ENCODE measurements at places on chromosomes 13 and 19. TPM values are rescaled to one million over a fixed set of nuclear protein-coding genes. Genes with fewer than 3 reads are reported as not detected.
A peak's percentile ranks its signal among the peaks of the same experiment; 100 is the strongest.

DNA sequence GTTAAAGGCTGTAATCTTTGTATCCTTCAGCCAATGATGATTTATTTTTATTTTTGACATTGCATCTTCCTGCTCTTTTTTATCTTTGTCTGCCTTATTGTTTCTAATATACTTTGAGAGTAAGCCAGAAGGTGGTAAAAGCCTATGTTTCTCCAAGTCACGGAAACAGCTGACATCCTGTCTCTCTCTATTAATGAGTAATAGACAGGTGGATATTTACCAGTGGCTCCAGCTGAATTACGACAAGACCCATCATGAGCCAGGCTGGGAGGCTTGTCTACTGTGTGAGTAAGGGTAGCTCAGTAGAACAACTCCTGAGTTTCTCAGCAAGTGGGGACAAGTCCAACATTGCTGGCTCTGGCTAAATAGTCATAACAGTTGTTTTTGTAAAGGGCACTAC is 166.6 kb downstream of the NDFIP2 start:
- no peak for DNase-seq

DNA sequence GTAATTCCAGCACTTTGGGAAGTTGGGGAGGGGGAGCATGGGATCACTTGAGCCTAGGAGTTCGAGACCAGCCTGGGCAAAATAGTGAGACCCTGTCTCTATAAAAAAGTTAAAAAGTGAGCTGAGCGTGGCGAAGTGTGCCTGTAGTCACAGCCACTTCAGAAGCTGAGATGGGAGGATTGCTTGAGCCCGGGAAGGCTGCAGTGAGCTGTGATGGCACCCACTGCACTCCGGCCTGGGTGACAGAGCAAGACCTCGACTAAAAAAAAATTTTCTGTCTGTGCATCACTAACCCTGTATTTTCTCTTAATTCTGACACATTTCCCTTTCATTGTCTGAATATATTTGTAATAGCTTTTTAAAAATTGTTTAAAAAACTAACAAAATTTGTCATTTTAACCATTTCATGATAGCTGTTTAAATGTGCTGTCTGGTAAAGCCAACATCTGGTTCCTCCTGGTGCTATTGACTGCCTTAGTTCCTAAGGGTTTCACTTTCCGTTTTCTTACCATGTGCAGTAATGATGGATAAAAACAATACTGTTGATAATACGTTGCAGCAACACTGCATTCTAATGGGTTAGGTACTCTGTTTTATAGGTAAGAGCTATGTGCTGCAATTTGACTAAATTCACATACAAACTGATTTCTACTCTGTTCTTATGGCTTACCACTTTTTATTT is 29.7 kb downstream of the LATS2 start:
- DNase-seq, result no peak

- no peak for DNase-seq
Measured at GRCh38 chr13:27541386-27541785, 78.9 kb downstream of the LNX2 start.

DNA sequence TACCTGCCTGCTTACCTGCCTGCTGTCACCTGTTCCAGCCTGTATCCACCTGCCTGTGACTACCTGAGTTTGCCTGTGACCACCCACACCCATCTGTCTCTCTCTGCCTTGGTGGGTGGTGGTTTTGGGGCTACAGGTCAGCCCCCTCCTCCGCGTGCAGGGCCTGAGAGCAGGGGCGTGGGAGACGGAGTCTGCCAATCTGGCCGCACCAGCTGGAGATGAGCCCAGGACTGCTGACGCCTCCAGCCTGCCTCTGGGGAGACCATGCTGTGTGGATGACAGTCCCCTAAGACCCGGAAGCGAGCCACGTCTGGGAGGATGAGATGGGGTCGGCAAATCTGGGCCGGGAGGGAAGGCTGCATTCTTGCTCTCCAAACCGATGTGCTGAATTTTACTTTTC is 15.9 kb upstream of the KCTD15 start:
- DNase-seq, result no peak

GRCh38 chr13:62847520-62847919 is 1431.9 kb upstream of the PCDH20 start:
- no peak for DNase-seq

DNA sequence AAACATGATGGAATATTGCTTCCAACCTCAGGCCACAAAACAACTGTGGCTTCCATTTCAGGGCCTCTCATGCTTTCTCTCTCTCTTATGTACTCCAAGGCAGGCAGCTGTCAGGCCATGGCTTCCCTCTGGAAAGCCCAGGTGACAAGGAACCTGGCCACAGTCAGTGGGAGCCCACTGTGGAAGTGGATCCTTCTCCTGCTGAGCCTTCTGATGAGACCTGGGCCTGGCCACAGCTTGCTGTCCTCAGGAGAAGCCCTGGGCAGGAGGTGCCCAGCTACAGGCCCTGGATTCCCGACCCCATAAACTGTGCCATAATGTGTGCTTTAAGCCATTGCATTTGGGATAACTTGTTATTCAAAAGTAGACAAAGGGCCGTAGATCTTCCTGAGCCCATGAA is 71.2 kb downstream of the SPACA7 start:
- DNase-seq, result no peak

- DNase-seq, result peak; percentile 76
Measured at GRCh38 chr19:30649934-30650614, 277.9 kb downstream of the ZNF536 start.

DNA sequence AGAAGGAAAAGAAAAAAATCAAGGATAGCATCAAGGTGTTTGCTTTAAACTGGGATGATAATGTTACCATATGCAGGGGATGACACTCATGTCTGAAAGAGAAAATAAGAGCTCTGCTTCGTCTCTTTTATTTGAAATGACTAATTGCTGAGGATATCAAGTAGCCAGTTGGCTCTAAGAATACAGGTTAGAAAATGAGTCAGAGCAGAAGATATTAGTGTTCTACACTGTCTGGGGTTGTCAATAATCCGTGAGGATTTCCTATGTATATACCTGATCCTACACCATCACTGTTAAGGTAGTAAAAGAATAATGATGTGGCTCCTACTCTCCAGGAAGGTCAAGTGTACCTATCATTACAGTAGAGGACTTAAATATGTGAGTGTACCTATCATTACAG is 562.5 kb downstream of the GPC6 start:
- DNase-seq, result no peak

DNA sequence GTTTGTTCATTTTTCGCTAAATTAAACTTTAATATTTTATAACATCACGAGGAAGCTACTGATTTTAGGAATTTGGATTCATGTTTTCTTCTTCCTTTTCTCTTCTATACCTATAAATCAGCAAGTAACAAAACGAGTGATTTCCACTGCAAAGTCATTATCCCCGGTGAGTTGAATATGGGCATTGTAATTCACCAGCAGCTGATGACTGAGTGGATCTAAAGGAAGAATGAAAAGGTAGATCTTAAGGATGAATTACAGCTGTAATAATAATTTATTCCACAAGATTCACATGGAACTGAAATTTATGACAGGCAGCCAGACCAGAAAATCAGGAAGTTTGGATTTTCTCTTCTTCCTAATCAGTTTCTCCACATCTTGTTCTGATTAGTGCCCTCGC is 111.4 kb downstream of the GPC6 start:
- no peak for DNase-seq

- peak; percentile 39 for DNase-seq
Measured at GRCh38 chr19:10871711-10872545, 575 bp downstream of the CARM1 start.

GRCh38 chr19:5804516-5805461 is at the start of gene NRTN:
Gene NRTN (plus strand): TSS chr19:5805067. CDS start chr19:5824166, 19,099 bp downstream.
- no peak for DNase-seq

GRCh38 chr19:335486-336066 is 9.0 kb downstream of the MIER2 start:
- no peak for DNase-seq

- DNase-seq, result no peak
Measured at GRCh38 chr13:30504081-30504480, 38.3 kb upstream of the HMGB1 start.

- DNase-seq, result peak; percentile 27
Measured at GRCh38 chr13:41312176-41312500, 1.1 kb downstream of the NAA16 start.

GRCh38 chr19:17539238-17540117 is 16.0 kb upstream of the COLGALT1 start:
- DNase-seq, result peak; percentile 98

DNA sequence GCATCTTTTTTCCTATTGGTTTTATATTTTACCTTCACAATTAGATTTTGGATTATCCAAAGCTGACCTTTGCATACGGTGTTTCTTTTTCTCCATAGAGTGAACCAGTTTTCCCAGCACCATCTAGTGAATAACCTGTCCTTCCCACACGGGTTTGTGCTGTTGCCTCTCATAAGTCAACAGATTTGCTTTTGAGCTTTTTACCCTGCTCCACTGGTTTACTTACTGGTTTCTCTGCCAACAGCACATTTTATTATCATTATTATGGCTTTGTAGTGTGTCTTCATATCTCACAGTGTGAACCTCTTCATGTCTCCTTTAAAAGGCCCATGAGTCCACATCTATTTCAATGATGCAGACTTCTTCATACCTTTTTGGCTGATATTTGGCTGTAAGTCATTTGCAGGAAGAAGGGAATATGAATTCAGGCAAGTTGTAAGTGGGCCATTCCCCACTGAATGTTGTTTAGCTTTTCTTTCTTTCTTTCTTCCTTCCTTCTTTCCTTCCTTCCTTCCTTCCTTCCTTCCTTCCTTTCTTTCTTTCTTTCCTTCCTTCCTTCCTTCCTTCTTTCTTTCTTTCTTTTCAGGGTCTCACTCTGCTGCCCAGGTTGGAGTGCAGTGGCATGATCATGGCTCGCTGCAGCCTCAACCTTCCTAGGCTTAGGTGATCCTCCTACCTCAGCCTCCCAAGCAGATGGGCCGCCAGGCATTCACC is 86.8 kb downstream of the TM9SF2 start:
- DNase-seq, result no peak

DNA sequence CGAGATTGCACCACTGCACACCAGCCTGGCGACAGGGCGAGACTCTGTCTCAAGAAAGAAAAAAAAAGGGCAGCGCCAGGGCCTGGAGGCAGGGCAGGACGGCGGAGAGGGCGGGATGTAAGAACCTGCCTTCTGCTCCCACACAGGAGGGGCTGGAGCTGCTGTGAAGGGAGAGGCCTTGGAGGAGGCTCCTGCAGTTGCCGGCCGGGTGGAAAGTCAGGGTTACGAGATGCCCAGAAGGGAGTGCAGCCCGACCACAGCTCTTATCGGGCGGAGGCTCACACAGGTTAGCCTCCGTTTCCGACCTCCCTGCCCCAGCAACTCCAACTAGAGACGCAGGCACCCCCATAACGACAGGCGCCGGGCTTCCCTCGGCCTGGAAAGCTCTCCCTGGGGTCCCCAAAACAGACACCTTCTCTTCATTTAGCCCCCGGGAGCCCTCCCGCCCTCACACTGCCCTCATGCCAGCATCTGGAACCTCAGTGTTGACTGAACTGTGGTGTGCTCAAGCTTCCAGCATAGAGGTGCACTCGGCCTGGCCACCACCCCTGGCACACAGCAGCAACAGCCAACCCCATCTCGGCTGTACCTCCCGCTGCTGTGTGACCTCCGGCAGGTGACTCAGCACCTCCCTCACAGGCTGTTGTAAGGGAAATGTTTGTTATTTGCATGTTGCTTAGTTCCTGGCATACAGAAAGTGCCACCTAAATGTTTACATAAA is 1.4 kb downstream of the PLPP2 start:
- no peak for DNase-seq

DNA sequence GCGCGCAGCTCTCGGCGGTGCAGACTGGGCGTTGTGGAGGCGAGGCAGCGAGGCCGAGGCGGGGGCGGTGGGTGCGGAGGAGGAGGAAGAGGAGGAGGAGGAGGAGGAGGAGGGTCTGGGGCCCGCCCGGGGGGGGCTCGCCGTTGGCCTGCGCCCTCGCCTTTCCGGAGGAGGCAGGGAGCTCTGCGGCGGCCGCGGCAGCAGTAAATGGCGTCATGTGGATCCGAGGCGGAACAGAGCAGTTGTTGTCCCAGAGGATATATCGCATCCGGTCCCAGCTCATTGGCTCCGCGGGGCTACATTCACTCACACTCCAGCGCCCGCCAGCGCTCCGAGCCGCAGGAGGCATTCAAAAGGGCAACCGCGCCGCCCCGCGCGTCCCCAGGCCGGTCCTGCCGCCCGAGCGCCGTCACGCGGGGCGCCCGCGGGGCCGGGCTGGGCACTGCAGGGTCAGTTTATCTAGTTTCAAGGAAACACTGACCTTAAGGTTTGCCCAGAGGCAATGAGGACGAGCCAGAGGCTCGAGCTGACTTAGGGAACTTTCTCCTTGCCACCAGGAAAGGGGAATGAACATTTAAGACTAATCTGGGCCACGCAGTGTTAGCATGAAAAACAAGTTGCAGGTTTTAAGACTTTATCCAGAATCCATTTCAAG is at the start of gene SPRY2:
Gene SPRY2, minus strand, starts transcription at position 26 of the 655 bp plus-strand sequence. CDS start 3,421 bp downstream, outside the sequence.
- peak; percentile 79 for DNase-seq

GRCh38 chr19:17164639-17165038 is 50.5 kb upstream of the USE1 start:
- no peak for DNase-seq

DNA sequence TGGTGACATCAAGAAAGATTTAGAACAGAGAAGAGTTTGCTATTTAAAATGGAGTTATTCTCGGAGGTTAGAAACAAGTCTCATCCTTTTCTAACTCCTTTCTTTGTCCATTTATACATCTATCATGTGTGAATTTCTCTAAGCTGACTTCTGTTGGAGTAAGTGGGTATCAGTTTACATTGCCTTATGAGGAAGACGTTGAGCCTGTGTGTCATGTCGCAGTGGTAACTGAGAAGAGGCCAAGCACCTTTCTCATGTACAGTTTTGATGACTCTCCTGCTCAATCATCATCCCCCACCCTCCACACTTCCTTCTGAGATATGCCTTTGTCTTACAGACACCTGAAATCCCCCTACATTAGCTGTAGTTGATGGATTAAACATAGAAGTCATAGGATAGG is 624.8 kb downstream of the LIG4 start:
- DNase-seq, result no peak

- no peak for DNase-seq
Measured at GRCh38 chr13:42899266-42899665, 92.8 kb downstream of the EPSTI1 start.

The LSR gene
- total RNA-seq, result 2.6 TPM

The FAM83E gene
- total RNA-seq, result not detected

The CCL25 gene
- total RNA-seq, result not detected

The PRODH2 gene
- 0.09 TPM for total RNA-seq

The ATCAY gene
- 45.3 TPM for total RNA-seq

The BLOC1S3 gene
- 2.5 TPM for total RNA-seq

The ZNF536 gene
- total RNA-seq, result 77.1 TPM

The SIGLEC9 gene
- 1.6 TPM for total RNA-seq

The NKPD1 gene
- total RNA-seq, result 0.54 TPM

The FGF21 gene
- total RNA-seq, result not detected

The MBD3L2 gene
- total RNA-seq, result not detected

The KLF5 gene
- total RNA-seq, result 1.7 TPM

The UBL3 gene
- 50.9 TPM for total RNA-seq

The KLK14 gene
- total RNA-seq, result not detected

The F2RL3 gene
- 0.09 TPM for total RNA-seq

The PRSS57 gene
- total RNA-seq, result not detected

The ZNF222 gene
- 8.0 TPM for total RNA-seq

The OLFM2 gene
- total RNA-seq, result 56.6 TPM

The NALCN gene
- total RNA-seq, result 28.7 TPM

The BRME1 gene
- 8.6 TPM for total RNA-seq

Measured in cerebellum (tissue), 4 donors.